ENCODE measurements at places on chromosomes 5 and 9.

GRCh38 chr5:142128675-142129208 lies 20.2 kb downstream of the NDFIP1 start:
- DNase-seq, result no peak

DNA sequence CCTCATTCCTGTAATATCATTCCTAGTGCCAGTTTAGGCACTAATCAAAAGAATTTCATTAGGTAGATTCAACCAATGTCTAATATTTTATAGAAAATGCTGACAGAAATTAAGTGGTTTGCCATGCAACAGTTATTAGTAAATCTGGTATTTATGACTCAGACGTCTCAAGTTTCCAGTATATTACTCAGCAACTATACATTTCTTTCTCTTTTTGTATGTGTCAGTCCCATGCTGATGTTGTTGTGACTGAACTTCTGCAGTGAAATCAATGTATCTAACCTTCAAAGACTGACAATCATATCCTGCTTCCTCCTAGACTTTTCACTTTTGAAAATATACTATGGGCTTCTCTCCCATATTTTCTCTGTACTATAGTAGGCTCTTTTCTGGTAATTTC lies 822.5 kb downstream of the NR2F1-AS1 start:
- DNase-seq, result peak; percentile 70

DNA sequence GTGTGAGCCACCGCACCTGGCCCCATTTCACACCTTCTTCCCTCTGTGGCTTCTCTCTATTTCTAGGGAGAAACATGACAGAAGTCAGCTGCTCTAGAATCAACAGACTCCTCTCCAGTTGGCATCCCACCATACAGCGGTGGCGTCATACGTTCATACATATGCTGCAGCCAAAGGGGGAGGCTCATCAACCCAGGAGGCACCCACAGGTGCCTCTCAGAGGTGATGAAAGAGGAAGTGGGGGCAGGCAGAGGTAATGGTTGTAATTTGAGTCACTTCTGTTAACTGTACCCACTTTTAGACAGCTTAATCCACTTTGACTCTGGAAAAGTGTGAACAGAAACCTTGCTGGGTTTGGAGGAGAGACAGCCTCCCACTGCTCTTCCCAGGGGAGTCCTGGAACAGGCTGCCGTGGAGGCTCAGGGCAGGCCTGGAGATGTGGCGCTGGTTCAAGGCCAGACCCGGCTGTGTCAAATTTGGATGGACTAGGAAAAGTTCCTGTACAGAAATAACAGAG lies 47.3 kb upstream of the SUB1 start:
- no peak for DNase-seq

GRCh38 chr5:116212225-116212624 lies 127.4 kb downstream of the COMMD10 start:
- DNase-seq, result no peak

- DNase-seq, result no peak
Observed at GRCh38 chr5:58851153-58851552, 268.3 kb downstream of the RAB3C start.

GRCh38 chr5:121292664-121293063 lies 559.0 kb upstream of the FTMT start:
- no peak for DNase-seq

DNA sequence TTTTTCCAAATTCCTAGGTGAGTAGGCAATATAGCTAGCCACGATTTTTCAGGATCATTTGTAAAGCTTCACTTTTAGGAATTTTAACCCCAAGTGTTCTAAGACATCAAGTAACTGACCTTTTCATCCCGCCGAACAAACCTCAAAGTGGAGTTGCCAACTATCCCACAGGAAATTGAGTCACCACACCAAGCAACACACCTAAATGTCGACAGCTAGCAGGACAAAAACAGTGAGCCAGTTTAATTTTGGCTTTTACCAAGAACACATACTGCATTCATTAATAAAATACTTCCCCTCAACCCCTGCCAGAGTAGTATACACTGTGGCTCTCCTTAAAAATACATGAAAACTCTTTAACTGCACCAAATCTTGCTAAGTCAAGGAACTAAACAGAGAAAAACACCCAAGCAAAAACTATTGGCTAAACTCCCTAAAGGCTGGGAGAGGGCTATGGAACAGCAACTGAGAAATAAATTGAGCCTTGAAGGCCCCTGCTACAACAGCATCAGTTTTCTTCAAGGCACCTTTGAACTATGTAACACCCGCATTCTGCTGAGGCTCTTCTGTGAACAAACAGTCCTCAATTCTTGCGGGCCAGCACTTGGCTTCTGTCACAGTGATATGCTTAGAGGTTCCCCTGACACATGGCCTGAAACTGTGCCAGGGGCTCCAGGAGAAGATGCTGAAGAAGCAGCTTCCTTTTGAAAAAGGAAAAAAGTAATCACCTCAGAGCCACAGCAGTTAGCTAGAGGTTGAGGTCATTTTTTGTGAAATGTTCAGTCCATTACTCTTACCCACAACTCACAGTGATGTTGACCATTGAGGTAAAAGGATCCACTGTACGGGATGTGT lies 459.6 kb downstream of the RAB3C start:
- DNase-seq, result peak; percentile 77

DNA sequence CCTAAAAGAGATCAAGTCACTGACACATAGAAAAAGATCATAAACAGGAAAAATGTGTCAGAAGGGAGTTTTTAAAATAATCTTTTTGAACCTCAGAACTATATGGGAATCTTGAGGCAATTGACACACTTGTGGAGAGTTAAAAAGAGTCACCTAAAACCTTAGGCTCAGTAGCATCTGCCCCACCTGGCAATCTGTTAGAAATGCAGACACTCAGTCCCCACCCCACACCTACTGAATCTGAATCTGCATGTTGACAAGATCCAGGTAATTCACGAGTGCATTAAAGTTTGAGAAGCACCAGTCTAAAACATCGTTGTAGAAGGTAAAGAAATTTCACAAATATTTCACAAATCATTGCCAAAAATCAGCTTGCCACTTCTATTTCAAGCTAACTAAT lies 388.3 kb downstream of the NR2F1-AS1 start:
- no peak for DNase-seq

DNA sequence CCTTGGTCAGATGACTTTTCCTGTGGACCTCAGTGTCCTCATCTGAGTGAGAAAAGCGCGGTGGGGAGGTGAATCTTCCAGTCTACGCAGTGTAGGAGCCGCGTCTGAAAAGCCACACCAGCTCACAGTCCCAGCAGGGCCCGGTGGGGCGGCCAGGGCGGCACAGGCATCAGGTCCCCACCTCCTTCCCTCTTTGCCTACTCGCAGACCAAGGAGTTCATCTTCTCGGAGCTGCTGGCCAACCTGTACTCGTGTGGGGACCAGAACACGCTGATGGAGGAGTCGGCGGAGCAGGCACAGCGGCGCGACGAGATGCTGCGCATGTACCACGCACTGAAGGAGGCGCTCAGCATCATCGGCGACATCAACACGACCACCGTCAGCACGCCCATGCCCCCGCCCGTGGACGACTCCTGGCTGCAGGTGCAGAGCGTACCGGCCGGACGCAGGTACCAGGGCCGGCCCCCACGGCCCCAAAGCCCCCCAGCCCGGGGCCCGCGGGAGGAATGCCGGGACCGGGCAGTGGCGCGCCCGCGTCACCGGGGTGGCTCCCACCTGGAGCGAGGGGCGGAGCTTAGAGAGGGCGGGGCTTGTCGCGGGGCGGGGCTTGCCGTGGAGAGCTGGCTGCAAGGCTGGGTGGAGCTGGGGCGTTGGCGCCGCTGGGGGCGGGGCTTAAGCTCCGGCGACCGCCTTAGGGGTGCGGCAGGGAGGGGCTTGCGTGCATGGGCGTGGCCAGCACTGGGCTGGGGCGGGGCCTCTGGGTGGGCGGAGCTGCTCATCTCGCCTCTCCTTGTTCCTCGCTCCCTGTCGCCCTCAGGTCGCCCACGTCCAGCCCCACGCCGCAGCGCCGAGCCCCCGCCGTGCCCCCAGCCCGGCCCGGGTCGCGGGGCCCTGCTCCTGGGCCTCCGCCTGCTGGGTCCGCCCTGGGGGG lies 25.6 kb downstream of the GOLGA2 start:
- DNase-seq, result peak; percentile 86

DNA sequence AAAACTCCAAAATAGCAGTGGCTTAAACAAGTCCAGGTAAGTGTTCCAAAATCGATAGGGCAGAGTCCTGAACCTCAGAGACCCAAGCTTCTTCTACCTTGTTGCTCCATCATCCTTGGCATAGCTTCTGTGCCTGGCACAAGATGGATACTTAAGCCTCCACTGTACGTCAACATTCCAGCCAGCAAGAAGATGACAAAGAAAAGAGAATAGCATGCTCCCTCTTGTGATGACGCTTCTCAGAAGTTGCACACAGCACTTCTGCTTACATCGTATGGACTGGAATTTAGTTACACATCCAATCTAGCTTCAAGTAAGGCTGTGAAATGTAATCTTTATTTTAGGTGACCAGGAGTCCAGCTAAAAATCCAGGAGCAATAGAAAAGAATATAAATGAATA lies 227.4 kb downstream of the ESM1 start:
- no peak for DNase-seq

- no peak for DNase-seq
Observed at GRCh38 chr9:70998962-70999361, 122.5 kb downstream of the TRPM3 start.

- no peak for DNase-seq
Observed at GRCh38 chr5:87844449-87844848, 424.2 kb downstream of the TMEM161B start.

DNA sequence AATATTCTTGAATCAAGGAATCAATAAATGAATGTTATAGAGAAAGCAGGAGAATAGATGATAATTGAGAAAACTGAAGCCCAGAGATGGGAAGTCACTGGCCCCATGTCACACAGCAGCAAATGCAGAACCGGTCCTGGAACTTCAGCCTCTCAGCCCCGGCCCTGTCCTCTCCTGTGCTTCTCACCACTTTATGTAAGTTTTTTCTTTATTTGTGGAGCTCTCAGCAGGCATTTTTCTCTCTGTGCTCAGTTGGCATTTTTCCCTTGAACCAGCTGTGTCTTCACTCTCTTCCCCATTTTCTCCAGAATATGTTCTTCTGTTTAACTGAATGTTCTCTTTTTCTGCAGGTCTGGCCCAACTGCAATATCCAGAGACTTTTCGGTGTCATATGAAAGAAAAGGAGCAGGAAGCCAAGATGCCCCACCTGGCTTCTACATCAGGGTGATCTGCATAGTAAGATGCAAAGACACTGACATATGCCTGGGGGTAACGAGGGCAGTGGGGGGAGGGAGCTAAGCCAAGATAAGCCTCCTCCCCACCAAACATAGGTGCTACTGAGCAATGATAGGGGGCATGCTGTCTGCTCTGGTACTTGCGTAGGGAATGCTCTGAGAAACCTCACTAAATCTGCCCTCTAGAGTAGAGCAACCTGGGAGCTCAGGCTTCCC lies 12.8 kb upstream of the LCP2 start:
- no peak for DNase-seq

- DNase-seq, result no peak
Observed at GRCh38 chr5:8123559-8123958, 254.6 kb downstream of the MTRR start.
